Substantia nigra (tissue), 51 donors: ENCODE measurements at places on chromosomes 1 and 21.

DNA sequence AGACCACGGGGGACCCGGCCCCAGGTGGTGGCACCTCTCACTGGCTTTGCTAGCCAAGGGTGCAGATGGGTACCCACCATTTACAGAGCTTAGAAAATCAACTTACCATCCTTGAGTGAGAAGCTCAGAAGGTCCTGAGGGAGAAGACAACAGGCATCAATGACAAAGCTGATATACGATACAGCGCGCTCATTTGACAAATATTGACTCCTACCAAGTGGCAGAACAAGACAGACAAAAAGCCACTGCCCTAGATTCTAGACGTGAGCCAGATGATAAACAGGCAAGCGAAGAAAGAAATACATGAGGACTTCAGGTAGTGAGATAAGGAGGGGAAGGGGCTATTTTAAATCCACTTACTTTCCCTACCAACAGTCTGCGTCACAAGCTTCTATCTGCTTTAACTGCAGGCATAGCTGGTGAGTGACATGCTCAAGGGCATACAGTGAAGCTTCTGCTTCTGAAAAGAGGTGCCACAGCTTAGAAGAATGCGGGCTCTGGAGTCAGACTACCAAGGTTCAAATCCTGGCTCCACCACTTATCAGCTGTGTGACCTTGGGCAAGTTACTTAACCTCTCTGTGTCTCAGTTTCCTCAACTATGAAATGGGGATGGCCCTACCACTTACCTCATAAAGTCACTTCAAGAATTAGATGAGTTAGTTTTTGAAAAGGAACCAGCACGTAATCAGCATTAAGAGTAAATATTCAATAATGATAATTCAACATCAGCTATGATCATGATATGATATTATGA lies 29.1 kb downstream of the TMCO4 start:
- no peak for DNase-seq

- DNase-seq = peak; percentile 78
Observed at GRCh38 chr1:226679853-226680516, 59.1 kb downstream of the ITPKB start.

- DNase-seq = no peak
Observed at GRCh38 chr1:47147047-47147785, 10.0 kb downstream of the CYP4A22 start.

DNA sequence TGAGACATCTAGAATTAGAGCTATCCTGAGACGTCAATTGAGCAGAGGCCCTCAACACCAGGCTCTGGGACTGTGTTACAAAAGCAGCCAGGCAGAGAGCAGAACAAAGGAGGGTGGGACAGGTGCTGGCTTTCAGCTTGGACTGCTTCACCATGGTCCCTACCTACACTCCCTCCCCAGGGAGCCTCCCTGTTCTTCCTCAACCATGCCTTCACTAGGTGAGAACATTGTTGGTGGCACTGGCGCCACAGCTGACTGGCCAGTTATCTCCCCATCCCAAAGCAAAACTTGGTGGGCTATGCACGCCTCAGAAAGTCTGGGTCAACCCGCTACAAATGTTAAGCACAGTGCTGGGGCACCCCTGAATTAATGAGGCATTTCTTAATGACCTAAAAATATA lies 87.8 kb downstream of the NMNAT2 start:
- DNase-seq = no peak

DNA sequence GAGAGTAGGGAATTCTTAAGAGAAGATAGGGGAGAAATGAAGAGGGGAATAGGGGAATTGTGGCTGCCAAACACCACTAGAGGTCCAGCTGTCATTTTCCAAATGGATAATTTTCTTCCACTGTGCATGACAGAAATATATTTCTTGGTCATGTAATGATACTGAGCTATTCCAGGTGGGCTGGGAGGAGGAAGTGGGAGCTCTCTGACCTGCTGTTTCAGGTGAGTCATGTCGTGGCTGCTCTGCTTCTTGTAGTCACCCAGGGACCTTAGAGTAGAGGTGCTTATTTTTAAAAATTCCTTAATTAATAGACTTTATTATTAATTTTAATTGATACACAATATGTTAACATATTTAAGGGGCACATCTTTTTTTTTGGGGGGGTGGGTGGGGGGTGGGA lies 11.9 kb downstream of the PDE4B start:
- no peak for DNase-seq

DNA sequence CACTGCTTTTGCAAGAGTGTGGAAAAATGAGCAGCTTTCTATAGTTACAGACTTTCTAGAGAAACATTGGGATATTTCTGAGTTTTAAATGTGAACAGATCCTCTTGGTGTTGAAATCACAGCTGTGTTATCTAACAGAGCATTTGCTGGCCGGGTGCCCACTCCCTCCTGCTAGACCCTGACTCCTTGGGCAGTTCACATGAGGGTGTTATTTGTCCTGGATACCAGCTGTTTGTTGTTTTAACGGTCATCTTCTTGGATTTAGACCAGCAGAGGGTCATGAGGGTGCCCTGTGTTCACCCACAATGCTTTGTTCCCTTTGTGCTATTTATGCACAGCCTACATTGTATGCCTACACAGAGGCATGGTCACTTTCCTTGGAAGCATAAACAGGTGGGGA lies 67.1 kb downstream of the CENPF start:
- DNase-seq = no peak

- no peak for DNase-seq
Observed at GRCh38 chr1:167126811-167127210, 32.9 kb downstream of the STYXL2 start.

GRCh38 chr1:16204634-16205333 lies 7.7 kb downstream of the ARHGEF19 start:
- DNase-seq = no peak

DNA sequence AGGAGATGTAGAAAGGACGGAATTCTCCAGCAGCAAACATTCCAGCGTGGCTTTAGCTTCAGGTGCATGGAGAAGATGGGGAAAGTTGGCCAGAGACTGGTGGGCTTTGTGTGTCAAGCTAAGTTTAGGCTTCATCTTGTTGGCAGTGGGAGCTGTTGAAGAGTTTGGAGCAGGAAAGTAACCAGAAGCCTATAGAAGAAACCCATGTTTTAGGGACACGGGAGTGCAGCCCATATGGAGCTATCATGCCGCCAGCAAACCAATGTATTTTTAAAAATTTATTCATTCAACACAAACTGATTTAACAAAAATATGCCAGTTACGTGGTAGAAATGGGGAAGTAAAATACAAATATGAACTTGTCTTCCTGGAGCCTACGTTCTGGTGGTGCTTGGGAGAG lies 53.7 kb downstream of the ACTL8 start:
- no peak for DNase-seq

DNA sequence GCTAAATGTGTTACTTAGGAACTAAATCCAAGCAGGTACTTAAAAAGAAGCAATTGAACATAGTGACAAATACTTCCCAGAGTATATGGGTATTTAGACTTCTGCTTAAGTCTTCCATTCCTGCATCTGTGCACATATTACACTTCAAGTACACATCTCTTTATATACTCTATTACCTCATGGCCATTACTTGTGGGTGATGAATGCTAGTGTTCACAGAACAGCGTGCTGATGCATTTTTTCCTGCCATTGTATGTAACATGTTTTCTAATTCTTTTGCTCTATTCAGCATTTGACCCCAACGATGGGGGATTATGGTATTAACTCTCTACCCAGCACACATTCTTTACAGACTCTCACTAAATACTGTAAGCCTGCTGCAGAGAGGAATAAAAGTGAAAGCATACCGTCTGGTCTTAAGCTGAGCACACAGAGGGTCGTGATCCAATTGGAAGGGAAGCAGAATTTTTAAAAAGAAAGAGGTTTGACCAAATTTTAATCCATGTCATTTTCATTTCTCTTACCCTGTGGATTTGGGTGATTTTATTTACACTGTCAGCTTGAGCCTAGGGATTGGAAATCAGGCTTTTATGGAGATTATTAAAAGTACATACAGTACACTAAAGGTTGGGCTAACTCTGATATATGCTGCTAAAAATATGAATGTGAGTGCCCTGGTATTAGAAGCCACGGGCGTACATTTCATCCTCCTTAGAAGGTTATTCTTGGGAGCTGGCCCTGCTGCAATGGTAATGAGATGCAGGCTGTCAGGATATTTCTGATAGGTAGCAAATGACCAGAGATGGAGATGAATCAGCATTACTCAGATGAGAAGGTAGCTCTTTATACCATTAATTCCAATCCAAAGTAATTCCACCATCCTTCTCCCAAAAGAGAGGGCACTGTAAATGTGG lies 95.5 kb upstream of the PROX1 start:
- no peak for DNase-seq

DNA sequence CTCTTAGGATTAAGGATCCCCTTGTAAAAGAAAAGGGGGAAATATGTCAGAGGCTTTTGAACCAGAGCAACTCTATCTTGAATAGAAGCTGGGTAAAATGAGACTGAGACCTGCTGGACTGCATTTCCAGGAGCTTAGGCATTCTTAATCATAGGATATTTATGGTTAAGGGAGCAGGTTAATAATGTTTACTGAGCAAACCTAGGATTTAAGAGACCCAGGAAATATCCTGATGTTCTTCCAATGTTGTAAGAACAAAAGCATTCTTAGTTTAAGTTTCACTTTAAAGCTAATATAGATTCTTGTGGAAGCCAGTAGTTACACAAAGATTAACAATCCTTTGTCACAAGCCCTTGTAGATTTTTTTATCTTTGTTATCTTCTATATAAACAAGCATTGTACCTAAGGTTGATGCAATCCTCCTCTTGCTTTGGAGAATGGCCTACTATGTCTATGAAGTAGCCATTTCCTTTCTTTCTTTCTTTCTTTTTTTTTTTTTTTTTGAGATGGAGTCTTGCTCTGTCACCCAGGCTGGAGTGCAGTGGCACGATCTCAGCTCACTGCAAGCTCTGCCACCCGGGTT lies 570.2 kb upstream of the BEND5 start:
- no peak for DNase-seq

GRCh38 chr1:229578168-229579058 lies 19.9 kb upstream of the ABCB10 start:
- peak; percentile 45 for DNase-seq

DNA sequence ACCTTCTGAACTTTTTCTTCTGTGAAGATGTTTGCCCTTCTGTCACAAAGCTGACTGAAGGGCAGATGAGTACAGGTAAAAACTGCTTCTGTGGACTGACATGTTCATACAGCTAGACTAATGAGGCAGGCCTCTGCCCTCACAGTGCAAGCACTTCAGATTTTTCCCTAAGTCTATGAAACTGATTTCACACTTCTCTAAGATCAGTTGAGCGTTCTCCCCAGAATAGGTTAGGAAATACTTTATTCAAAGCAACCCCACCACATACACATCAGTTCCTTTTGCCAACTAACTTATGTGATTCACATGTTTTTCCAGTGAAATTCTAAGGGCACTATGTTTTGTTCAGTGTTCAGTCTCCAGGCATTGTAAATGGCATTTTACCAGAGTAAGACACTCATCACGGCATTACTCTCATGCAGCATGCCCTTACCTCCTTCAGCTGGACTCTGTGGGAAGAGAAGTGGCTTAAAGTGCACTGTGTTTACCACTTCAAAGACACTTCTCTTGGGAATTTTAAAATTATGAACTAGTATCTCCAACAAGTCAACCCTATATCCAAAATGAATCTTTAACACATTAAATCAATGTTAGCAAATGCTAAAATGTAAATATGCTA lies 5.4 kb upstream of the PSMG1 start:
- DNase-seq = no peak

GRCh38 chr1:246265481-246265880 lies 241.6 kb downstream of the SMYD3 start:
- DNase-seq = no peak

- DNase-seq = no peak
Observed at GRCh38 chr1:154095456-154096060, 59.3 kb downstream of the NUP210L start.

- DNase-seq = no peak
Observed at GRCh38 chr1:24285231-24285630, 33.9 kb upstream of the GRHL3 start.

DNA sequence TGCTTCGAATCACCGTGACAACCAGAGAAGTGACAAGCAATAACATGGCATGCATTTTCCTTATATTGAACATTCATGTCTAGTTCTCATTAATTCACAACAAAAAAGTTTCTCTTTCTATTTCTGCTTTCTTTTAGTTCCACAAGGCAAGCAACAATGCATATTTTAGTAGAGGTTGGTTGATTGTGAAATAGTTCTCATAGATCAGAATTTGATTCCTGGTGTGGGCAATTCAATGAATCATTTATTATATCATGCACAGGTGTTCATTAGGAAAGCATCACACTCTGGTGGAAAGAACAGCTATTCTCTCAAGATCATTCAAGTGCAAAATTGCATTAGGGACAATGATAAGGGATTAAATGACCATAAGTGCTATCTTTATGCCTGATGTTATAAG lies 980.9 kb downstream of the BRINP3 start:
- no peak for DNase-seq

- peak; percentile 30 for DNase-seq
Observed at GRCh38 chr1:150552128-150552910, 3.1 kb downstream of the ADAMTSL4 start.

DNA sequence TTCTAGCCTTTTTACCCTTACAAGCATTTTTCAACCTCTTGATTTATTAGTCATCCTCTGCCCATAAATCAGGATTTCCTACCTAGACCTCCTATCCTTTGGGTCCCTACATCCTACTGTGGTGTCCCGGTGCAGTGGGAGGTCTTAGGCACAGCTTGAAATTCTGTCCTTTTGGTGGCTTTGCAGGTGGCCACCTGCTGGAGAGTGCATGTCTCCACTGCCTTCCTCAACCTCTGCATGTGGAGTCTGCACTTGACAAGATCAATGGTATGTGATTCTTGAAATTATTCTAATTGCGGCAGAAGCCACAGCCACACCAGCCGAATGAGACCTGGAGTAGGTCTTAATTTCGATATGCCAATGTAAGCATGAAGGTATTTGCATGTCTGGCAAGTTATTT lies 11.4 kb upstream of the KCNA3 start:
- no peak for DNase-seq

DNA sequence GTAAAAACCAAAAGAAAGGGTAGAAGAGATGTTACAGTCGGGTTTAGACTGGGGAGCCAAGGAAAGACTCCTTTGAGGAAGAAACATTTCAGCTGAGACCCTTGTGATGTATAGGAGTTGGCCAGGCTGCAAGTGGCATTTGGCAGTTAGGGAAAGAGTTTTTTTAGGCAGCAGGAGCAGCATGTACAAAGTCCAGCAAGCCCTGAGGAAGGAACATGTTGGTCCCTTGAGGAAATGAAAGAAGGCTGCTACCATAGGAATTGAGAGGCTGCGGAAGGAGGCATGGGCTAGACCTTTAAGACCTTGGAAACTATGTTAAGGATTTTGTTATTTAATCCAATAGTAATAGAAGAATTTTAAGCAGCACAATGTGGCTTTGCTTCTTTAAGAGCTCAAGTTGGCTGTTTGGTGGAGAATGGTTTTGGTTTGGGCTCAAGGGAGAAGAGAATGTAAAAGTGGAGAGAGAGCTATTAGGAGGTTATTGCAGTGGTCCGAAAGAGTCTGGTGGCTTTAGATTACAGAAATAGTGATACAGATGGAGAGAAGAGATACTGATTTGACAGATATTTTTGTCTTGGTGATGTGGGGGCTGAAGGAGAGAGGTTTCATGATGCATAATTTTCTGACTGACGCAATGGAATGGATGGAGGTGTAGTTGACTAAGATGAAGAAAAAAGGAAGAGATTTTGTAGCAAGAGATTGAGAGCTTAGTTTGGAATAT lies 26.6 kb downstream of the SMAP2 start:
- DNase-seq = no peak
